Fibroblast of mammary gland (primary cell): ENCODE measurements at places on chromosomes 7 and 10.
A peak's percentile ranks its signal among the peaks of the same experiment; 100 is the strongest.

DNA sequence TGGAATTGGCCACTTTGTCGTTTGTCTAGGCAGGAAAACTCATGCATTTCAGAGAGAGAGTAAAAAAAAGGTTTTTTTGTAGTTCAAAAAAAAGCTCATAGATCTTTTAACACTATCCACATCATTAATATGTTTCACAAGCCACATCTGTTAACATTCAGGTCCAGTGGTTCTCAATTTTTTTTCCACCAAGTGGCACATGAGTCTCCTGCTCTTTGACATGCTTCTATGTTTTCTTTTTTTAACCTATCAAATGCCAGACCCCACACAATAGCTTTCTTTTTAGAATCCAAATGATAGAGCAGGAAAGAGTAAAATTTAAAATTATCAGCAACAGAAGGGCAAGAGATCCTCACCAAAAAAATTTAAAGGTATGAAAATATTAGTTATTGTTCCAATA is 20.3 kb downstream of the NOD1 start:
- DNase-seq, result peak; percentile 75

GRCh38 chr7:155842496-155843265 is 30.4 kb upstream of the SHH start:
- DNase-seq, result no peak

- DNase-seq, result no peak
Measured at GRCh38 chr7:128219636-128220035, 21.4 kb upstream of the LEP start.

DNA sequence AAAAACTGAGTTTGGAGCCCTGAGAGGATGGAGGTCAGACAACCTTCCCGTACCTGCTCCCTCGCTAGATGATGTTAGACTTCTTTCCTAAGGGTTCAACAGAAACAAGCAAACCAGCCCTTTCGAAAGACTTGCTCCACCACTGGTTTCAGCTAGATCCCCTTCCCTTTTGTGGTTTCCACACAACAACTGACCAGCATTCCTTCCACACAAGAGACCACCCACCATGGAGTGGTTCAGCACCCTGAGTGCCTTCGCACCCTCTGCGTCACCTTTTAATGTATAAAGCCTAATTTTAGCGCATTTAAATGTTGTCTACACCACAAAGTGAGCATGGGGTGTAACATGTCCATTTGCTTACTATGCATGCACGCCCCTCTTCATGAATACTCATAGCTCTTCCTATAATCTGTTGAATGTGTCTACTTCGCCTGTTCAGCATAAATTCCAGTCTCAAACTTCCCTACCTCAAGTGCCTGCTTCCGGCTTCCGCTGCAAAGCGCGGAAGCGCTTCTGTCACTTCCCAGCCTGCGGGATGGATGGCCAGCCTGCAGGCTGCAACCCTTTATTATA is 69.0 kb downstream of the TACC2 start:
- no peak for DNase-seq

GRCh38 chr7:44973610-44974401 is 5.0 kb downstream of the MYO1G start:
- no peak for DNase-seq

DNA sequence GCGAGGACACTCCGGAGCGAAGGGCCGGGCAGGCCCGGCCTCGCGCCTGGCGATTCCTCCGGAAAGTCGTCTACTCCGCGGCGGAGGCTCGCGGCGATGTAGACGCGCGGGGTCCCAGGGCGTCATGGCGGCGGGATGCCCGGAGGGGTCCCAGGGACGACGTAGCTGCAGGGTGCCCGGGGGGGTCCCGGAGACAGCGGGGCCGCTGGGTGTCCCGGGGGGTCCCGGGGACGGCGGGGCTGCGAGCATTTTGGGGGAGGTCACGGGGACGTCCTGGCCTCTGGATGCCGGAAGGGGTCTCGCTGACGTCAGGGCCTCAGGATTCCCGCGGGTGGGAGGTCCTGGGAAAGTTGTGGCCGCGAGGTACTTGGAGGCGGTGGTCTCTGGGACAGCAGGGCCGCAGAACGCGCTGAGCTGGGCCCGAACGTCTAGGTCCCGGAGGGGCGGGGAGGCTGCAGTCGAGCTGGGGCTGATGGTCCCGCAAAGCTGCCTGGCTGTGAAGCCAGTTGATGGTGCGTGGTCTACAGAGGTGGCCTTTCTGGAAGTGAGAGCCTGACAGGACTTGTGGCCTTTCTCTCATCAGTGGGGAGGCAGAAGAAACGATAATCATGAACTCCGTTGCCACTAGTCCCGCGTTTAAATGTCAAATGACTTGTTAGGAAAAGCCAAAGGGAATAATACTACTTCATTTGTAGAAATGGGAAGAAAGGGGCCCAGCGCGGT is 637 bp downstream of the HSPA14 start:
- DNase-seq, result no peak

DNA sequence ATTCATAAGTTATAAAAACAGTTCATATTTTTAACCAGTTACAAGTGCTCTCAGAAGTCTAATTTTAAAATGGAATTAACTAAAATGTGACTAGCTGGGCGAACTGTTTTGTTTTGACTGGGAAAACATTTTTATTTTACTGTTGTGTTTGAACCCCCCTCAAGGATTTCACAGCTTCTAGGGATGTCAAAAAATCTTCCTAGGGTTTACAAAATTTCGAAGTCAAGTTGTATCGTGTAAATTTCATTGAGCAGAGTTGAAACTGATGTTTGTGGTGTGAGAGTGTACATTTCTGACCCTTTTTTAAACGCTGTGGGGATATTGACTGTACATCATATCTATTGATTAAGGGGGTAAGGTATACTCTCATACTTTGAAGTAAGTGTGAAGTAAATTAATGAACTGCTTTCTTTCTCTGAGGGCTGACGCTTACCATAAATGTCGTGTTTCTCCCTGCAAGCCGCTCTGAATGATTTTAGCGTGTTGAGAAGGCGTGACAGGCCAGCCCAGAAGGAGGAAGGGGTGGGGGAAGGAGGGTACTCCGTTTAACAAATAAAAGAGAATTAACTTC is 1.8 kb upstream of the SP8 start:
- no peak for DNase-seq

GRCh38 chr7:98686466-98687080 is 69.5 kb downstream of the NPTX2 start:
- no peak for DNase-seq

DNA sequence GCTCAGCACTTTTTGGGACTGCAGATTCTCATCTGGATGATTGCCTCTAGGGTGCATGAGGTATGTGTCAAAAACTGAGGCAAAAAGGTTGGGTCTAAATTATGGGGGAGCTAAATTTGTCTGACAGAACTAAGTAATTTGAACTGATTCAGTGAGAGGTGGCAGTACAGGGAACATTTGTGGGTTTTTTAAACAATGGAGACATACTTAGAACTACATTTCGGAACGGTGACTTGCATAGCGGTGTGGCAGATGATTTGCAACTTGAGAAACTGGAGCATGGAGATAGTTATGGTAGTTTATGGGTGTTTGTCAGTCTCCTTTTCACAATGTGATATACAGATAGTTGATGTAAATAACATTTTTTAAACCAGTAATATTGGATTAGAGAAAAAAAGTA is 14.6 kb downstream of the TBC1D12 start:
- DNase-seq, result no peak

DNA sequence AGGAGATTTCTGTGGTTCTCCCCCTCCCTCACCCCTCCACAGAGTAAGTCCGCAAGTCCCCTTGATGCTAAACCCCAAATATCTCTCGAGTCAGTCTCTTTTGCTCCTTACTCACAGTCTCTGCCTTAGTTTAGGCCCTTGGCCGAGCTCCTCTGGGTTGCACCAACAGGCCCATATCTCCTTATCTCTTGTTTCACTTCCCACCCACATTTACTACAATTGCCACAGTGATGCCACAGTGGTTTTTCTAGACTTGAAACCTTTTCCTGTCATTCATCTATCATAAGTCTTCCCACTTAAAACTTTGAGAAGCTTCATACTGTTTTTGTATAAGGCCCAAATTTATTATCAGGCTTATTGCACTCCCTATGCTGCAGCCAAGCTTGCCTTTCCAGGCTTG is 23.4 kb upstream of the NME8 start:
- no peak for DNase-seq

DNA sequence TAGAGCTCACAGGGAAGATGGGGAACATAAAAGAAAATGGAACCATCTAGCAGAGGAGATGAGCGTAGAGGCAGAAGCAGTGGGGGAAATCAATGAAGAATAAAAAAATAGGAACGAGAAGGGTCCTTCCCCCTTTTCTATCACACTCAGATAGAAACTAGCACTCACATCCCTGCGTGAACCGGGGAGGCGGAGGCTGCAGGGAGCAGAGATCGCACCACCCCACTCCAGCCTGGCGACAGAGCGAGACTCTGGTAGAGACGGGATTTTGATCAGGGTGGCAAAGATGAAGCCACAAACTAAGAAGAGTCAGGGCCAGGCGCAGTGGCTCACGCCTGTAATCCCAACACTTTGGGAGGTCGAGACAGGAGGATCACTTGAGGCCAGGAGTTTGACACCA is 64.7 kb upstream of the ECHDC3 start:
- no peak for DNase-seq

DNA sequence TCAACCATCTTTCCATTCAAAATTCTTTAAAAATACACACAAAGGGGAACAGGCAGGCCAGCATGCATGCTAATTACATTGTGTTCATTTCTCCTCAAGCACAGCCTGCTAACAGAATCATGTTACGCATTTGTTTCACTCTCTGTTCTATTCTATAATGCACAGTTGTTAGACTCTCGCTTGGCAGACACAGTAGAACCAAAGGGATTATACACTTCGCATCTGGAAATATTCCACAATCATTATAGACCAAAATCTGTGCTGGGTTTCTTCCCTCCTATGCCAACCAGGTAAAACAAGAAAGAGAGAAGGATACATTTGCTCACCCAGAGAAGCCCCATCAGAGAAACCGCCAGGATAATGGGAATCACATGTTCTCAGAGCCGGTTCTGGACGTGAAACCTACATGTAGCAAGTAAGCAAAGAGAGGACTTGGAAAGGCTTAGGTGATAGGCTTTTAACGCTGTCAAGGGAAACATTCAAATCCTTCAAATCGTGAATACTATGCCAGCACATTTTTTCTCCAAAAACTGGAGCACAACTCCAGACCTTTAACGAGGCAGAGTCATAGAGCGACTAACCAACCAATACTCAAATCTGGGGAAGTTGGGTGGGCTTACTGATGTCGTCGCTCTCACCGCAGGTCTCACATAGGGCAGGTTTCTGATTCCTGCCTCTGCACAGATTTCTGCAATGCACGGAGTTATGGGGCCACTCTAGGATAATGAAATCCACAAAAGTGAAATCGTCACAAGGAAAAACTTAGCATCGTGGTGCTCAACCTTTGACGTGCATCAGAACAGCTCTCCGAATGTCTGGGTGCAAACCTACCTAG is 380.5 kb upstream of the AUTS2 start:
- DNase-seq, result no peak

DNA sequence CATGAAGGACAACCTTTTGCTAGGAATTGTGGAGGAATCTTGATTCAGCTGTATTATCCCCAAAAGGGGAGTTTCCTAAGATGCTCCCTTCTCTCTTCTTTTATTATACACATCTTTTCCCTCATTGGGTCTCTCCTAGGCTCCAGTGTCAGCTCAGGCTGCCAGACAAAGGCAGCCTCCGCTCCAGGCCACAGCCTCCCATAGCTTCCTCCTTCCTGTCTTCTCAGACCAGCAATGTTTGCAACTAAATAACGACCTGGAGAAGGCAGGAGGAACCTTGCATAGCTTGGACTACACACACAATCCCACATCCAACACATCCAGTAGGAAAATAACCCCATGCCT is 12.3 kb downstream of the SFXN3 start:
- DNase-seq, result peak; percentile 15

- DNase-seq, result no peak
Measured at GRCh38 chr10:130545122-130545521, 408.9 kb downstream of the GLRX3 start.

- peak; percentile 34 for DNase-seq
Measured at GRCh38 chr7:108293149-108293612, 163.0 kb upstream of the LAMB4 start.

DNA sequence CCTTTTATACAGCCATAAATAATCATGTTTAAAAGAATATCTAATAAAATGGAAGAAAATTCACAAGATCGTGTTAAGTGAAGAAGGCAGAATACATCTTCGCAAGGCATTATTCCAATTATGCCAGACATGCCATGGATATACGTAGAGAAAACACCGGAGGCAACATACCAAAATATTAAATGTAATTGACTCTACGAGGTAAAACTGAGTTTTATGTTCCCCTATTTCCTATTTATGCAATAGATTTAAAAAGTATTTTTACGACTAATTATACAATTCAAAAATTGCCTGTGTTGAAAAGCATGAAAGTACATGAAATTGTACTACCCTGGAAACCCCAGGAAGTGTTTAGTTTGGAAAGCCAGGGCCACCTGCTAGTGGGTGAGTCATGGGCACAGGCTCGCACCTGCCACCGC is 936 bp upstream of the REPIN1 start:
- DNase-seq, result peak; percentile 36

DNA sequence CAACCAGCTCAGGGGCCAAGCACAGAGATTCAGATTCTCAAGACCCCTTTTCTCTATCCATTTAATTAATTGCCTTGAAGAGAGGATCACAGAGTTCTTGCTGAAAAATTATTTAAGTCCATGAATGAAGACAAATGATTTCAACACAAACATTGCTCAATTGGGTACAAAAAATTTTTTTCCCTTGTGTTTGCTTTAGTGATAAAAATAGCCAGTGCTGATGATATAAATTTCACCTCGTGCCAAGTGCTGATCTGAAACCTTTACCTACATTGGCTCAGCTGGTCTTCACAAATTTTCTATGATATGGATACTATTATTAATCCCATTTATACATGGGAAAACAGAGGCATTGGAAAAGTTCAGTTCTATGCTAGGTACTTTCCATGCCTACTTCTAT is 377.1 kb downstream of the NRG3 start:
- DNase-seq, result peak; percentile 44

- no peak for DNase-seq
Measured at GRCh38 chr10:110808615-110809014, 63.1 kb upstream of the PDCD4 start.

DNA sequence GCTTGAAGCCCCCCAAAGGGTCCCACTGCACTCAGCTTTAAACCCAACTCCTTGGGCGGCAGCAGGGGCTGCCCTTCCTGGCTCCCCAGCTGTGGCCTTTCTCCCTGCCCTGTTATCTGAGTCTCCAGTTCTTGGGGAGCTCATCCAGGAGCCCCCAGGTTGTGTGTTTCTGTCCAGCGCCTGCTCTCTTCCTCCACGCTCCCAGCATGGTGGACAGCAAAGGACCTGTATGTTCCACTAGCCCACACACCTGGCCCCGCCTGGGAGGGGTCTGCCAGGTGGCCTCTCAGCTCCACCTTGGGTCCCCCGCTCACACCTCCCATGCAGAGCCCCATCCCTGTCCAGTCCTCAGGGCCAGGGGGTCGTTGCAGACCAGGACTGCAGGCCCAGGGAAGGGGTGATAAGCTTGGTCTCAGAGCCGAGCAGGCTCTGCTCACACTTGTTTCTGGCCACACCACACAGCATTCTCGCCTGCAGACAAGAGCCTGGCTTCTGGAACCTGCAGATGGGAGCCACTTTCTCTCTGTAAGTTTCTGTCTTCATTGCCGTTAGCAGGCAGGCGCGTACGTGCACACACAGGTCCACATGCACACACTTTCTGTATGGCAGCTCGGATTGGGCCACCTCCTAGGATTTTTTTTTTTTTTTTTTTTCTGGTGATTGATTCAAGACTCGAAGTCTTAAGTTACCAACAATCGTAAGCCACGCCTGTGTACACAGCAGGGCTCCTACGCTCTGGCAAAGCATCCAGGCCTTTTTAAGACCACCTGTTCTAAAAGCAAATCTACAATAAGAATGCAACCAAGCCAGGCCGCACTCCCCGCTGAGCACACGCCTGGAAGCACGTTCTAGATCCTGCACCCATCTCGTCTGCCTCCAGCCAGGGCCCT is 104.6 kb downstream of the CYTH3 start:
- no peak for DNase-seq

- DNase-seq, result no peak
Measured at GRCh38 chr7:78081888-78082287, 283.3 kb downstream of the PHTF2 start.
